Stimulated activated CD4-positive, alpha-beta T cell treated with anti-CD3 and anti-CD28 coated beads, TNF-alpha, amount 100 ng/mL, for 48 hours (primary cell): ENCODE measurements at places on chromosomes 6 and 20.

DNA sequence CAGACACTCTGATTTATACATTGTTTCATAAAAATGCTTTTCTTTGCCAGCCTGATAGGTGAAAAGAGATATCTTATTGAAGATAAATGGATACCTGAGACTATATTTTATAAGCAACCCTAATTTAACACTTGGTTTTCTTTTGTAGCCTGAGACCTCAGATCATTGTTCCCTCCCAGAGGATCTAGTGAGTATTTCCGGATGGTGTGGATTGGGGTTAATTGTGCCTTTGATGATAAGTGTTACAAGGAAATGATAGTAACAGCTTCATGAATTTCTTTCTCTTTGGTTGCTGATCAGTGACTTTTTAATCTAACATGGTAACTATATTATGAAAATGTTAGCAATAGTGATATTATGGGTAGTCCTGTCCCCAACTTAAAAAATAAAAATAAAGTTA, 30.4 kb downstream of the KDM1B start:
- no peak for DNase-seq

DNA sequence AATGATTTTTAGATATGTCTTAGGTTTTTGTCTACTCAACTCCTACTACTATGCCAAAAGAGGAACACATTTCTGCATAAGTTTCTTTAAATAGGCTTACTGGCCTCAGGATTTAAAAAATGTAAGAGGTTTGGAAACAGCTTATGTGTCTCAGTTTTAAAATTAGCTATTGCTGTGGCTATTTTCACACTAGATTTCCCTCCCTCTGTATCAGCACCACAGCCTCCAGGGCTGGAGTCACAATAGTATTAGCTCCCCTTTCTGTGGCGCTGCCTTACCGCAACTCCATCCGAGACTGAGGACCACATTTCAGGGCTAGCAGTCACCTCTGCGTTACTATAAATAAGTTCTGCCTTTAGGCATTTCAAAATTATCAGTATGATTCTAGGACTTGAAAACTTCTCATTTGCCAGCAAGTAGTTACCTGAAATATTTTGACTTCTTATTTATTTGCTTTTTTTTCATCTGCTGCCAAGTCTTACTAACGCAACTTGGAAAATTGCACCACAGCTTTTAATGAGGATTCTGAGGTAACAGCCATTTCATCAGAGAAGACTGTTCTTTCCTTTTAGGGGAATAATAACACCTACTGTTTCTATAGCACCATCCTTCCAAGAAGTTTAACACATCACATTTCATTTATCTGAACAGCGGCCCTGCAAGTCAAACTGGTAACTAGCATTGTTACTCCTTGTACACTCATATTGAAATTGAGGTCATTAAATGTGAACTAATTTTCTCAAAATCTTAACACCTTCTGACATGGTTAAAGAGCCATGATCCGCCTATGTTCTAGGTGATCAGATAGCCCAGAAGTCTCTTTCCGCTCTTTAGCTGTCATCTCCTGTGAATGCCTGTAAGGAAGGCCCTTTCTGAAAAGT, 105.9 kb downstream of the GJA10 start:
- no peak for DNase-seq

DNA sequence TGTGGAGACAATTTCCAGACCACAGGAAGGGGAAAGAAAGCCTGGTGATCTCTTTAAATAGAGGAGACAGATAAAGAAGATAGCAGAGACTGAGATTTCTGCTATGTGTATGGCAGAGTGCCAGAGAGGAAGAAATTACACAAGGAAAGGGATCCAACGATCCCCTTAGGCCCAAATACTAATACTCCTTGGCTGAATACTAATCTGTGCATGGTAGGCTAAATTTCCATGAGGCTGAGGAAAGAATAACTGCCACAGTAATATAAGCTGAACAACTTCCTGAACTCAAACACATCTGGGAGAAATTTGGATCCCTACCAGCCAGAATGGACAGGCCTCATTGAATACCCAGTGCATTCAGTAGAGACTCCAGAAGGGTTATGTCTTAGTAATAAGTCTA, 83.3 kb upstream of the TNFAIP3 start:
- DNase-seq, result no peak

GRCh38 chr6:109782491-109782999, 91.4 kb downstream of the FIG4 start:
- no peak for DNase-seq

DNA sequence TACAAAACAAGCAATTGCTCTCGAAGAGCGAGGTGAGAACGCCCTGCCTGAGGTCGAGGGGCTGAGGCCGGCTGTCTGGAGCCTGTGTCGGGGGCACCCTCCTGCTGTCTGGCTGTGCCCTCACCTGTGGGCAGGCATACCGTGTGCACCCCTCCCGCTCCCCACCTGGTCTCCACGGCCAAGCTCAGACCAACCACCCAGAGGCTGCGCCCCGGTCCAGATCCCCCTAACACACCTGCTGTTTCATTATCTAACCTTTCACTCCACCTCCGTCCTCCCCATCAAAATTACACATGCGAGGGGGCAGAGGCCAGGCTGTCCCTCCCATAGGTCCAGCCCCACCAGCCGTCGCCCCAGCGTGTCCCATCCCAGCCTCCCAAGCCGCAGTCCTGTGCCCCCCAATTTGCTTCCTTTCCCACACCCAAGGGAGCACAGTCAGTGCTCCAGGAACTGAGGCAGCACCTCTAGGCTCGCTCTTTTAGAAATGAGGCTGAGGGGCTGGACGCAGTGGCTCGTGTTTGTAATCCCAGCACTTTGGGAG, 35.2 kb downstream of the NTSR1 start:
- no peak for DNase-seq

- DNase-seq, result no peak
These were observed 452.6 kb upstream of the RGS17 start for GRCh38 chr6:153583685-153584084.
